GM12891 (cell line): ENCODE measurements at places on chromosomes 5 and 9.

DNA sequence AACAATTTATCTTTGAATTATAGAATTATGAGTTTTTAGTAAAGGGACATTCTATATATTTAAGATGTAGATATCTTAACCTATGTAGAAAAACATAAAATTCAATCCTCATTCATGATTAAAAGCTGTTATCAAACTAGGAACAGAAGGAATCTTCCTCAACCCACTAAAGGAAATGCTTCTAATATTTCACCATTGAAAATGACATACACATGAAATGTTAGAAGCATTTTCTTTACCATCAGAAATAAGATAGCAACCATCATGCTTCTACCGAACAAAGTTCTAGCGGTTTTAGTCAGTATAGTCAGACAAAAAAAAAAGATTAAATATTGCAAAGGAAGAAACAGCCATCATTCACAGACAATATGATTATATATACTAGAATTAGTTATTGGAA, 32.2 kb downstream of the SHOC1 start:
- no peak for DNase-seq

GRCh38 chr5:150058480-150059126, 27.8 kb downstream of the CSF1R start:
- DNase-seq = no peak

GRCh38 chr9:89404074-89404473, 85.8 kb downstream of the SECISBP2 start:
- DNase-seq = no peak

GRCh38 chr9:69922646-69923045, 102.0 kb downstream of the CFAP95 start:
- DNase-seq = no peak

- no peak for DNase-seq
Measured at GRCh38 chr9:89766991-89767390, 162.2 kb downstream of the GADD45G start.

GRCh38 chr5:178895615-178896571, at the start of gene ZFP2:
Gene ZFP2, plus strand, starts transcription at chr5:178895913. Its CDS starts 35,401 bp downstream, at chr5:178931314.
- peak; percentile 5 for DNase-seq

DNA sequence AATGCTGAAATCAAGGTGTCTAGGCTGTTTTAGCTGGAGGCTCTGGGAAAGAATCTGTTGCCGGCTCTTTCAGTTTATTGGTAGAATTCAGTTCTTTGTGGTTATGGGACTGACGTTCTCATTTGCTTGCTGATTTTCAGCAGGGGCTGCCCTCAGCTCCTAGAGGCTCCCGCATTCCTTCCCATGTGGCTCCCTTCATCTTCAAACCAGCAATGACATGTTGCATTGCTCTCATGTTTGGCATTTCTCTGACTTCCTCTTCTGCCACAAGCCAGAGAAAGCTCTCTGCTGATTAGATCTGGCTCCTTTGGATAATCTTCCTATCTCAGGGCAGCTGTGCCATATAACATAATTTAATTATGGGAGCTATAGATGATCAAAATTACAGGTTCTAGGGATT, 360.3 kb downstream of the LRRC70 start:
- no peak for DNase-seq

- no peak for DNase-seq
Measured at GRCh38 chr9:68871236-68871635, 142.7 kb downstream of the PRKACG start.
